ENCODE measurements at places on chromosomes 1 and 21.

GRCh38 chr1:26960625-26960966, 328 bp upstream of the KDF1 start:
- no peak for DNase-seq

DNA sequence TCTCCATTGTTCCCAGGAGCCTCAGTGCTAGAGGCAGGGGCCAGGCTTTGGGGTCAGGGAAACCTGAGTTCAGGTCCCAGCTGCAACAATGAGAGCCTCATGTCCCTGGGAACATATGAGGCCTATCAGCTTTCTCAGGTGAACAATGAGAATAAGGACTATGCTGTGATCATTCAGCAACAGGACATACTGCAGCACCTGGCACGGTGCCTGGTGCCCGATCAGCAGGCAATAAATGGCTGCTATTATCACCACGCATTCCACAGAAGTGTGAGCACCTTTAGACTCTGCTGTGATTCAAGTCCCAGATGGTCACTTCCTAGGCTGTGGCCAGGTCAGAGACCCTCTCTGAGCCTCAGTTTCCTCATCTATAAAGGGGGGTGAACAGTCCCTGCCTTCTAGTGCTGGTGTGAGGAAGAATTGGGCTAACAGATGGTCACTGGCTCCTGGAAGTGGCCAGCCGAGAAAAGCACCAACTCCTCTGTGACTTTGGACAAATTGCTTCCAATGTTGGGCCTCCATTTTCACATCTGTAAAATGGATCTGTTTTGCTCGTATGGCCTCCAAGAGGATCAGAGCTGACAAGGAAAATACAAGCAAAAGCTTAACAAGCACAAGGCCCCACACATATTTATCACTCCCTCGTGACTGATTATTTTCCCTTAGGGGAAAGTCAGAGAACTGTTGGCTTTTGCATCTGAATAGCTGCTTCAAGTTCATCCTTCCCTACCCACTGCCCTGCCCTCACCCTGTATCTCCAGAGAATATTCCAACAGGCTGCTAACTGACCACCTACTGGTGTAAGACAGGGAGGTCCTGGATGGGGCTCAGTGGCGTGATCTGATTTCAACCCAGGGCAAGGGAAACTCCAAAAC, 1.1 kb downstream of the SLC5A9 start:
- no peak for DNase-seq

- DNase-seq = no peak
These were observed 181.4 kb downstream of the ZP4 start for GRCh38 chr1:237709355-237709754.

GRCh38 chr1:81650776-81651175, 150.0 kb upstream of the ADGRL2 start:
- DNase-seq = no peak

GRCh38 chr1:65762081-65762862, 30.4 kb upstream of the PDE4B start:
- peak; percentile 70 for DNase-seq

GRCh38 chr1:155012026-155012546, 9.5 kb downstream of the ZBTB7B start:
- DNase-seq = no peak

GRCh38 chr1:196685506-196685905, 33.7 kb downstream of the CFH start:
- DNase-seq = no peak

GRCh38 chr1:183110326-183110880, 75.7 kb upstream of the LAMC2 start:
- no peak for DNase-seq

- DNase-seq = no peak
These were observed 18.6 kb upstream of the BMP8A start for GRCh38 chr1:39472826-39473225.

Measured in AG04449 (cell line).